Upper lobe of right lung (tissue), 1 donor: ENCODE measurements at places on chromosomes 7 and 10. TPM values are rescaled to one million over a fixed set of nuclear protein-coding genes. Genes with fewer than 3 reads are reported as not detected.

GRCh38 chr10:96840841-96841518 is 8.9 kb downstream of the LCOR start:
- no peaks in the 10 kb centered on the region for H3K36me3 ChIP-seq
- DNase-seq, result no peak
- H3K27ac ChIP-seq, result no peak overlapping the region

- DNase-seq, result no peak
- H3K36me3 ChIP-seq, result no peaks in the 10 kb centered on the region
- H3K27me3 ChIP-seq, result no peaks in the 10 kb centered on the region
Observed at GRCh38 chr7:20892776-20893175, 106.1 kb upstream of the SP8 start.

DNA sequence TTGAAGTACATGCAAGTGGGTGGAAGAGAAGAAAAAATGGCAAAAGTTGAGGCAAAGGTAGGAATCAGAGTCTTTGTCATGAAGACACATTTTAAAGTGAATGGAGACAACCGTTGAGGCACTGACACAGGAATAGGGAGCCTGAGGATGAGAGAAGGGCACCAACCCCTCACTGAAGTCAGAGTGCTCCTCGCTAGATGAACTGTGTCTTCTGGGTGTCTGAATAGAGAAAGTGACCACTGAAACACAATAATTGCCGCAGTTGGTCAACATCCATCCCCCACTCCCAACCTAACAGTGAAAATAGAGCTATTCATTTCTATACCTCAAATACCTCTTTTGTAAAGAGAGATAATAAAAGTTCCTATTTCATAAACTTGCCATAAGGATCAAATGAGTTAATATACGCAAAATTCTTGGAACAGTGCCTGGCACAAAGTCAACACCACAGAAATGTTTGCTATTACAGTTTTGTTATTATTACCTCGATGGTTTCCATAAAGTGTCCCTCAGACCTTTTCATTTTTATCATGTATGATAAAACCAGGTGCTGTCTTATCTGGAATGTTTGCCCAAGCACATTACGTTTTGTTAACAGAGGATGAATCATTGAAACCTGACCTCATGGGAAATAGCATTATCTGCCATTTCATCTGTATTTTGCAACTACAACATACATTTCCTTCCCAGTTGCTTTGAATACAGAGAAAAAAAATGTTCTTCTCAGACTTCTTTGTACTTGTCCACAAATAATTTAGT is 61.8 kb upstream of the SP4 start:
- DNase-seq, result no peak
- no peaks in the 10 kb centered on the region for H3K4me1 ChIP-seq
- no peaks in the 10 kb centered on the region for H3K27me3 ChIP-seq
- H3K36me3 ChIP-seq, result no peaks in the 10 kb centered on the region
- H3K4me3 ChIP-seq, result no peak overlapping the region
- H3K27ac ChIP-seq, result no peak overlapping the region

RBP3 gene
- not detected for total RNA-seq

XRCC2 gene
- total RNA-seq, result 0.46 TPM
